Activated naive CD4-positive, alpha-beta T cell treated with Interleukin-2 at 50 U/mL for 16 hours (primary cell): ENCODE measurements at places on chromosomes 5 and 9.
A peak's percentile ranks its signal among the peaks of the same experiment; 100 is the strongest.

DNA sequence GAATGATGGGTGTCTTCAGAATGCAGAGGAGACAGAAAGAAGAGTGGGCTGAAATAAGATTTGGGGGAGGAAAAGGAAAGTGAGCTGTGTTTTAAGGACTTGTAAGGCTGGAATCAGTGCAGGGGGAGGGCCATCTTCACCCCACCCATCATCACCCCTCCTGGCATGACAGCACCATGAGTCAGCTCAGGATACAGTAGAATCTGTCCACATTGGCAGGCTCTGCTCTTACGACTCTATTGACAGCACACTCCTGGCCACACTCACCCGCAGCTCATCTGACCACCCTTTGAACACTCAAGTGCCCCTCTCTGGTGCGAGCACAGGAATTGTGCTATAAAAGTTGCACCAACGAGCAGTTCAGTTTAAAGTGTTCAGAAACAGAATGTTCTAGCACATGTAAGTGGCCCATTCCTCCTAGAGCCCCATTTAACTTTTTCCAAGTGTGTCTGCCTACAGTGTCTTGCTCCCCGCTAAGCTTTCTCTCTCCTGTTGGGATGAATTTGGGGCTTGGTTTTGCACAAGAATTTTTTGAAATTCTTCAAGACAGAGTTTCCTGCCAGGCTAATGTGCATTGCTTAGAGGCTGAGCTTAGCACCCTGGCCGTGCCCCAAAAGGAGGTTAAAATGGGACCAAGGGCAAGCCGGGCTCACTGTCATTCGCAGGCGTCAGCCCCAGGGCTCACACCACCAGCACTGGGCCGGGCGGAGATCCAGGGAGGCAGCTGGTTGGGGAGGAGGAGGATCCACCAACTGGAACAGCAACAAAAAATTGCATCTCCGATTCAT is 12.0 kb downstream of the ADRA1B start:
- no peak for DNase-seq

GRCh38 chr5:158286827-158287226 is 427.9 kb upstream of the CLINT1 start:
- no peak for DNase-seq

DNA sequence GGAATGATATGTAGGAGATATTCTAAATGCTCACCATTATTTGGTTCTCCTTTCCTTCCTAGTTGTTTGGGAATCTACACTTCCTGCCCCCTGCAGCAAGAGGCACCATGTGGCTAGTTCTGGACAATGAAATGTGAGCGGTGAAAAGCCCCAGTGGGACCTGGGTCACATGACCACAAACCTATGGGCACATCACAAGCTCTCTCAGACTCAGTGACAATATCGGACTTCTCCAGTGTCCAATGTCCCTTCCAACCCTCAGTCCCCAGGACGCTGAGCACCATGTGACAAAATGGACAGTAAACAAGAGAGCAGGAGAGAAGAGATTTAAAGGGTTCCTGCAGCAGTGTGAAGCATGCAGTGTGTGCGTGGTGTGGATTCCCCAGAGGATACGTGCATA is 44.6 kb upstream of the FOXE1 start:
- DNase-seq: no peak

DNA sequence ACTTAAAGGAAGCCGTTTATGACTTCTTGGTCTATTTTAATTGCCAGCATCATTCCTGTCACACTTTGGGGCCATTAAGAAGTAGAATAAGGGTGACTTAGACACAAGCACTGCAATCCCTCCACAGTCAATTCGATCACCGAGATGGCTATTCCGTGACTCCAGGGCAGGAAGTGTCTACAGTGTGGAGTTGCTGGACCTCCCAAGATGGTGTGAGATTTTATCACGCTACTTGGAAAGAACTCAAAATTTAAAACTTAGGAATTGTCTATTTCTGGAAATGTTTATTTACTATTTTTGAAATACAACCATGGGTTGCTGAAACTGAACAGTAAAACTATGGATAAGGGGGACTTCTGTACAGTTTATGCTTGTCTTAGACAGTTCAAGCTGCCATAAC is 6.2 kb downstream of the FBXL7 start:
- DNase-seq: no peak

- DNase-seq: no peak
Measured at GRCh38 chr5:135115591-135115990, 81.6 kb upstream of the PITX1 start.

- DNase-seq: no peak
Measured at GRCh38 chr5:104635227-104635626, 1072.6 kb upstream of the NUDT12 start.

GRCh38 chr5:72390836-72391235 is 70.7 kb downstream of the PTCD2 start:
- no peak for DNase-seq

- DNase-seq: no peak
Measured at GRCh38 chr9:119257592-119257991, 111.6 kb downstream of the BRINP1 start.

GRCh38 chr9:127903557-127904475 is 4.4 kb upstream of the ST6GALNAC6 start:
- DNase-seq: peak; percentile 74

DNA sequence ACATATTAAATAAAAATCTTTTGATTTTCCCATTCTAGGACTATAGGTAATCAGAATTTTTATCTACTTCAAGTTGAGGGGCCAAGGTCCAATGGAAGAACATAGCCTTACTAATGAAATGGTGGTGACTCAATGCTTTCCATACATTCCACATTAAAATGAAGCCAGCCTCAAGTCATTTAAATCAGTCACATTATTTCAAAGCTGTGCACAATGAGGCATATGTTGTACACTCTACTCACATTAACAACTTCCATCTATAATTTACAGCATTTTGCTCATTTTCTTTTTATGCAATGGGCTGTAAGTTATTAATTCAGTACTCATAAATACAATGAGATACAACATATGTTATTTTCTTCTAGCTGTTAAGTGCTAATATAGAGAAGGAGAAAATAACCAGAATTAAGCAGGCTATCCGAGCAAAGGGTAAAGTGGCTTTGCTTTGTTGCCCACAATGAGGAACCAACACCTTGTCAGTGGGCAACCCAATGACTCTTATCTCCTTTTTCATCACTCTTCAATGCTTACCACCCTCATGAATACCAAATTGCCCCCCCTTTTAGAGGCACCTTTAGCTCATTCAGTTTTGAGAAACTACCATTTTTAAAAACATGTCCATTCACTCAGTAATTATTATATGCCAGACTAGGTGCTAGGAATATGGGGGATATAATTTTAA is 52.4 kb downstream of the TTLL11 start:
- no peak for DNase-seq

- no peak for DNase-seq
Measured at GRCh38 chr5:154211641-154212390, 21.3 kb downstream of the GALNT10 start.

DNA sequence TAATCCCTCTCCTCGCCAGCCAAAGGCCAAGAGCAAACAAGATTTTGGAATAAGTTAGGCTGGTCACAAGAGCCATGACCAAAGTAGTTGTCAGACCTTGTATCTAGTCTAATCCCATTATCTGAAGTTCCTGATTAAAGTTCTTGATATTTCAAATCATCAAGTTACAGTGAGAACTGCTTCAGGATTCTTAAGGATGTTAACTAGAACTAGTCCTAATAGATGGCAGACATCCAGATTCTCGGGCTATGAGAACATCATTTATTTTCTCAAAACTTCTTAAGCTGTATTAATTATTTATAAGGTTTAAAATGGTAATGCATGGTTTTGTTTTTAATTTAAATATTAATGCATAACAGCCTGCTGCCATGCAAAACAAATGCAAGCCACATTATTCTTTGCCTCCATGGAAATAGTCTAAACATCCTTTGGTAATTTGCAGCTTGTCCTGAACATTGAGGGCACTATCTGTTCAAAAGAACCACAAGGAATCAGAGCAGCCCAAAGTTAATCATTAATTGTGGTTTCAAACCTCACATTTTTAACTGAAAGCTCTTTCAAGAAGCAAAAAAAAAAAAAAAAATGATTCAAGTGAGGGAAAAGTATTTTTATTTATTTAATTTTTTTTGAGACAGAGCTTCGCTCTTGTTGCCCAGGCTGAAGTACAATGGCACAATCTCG is 95.1 kb downstream of the TTC39B start:
- DNase-seq: no peak

- no peak for DNase-seq
Measured at GRCh38 chr9:3433066-3433465, 92.7 kb downstream of the RFX3 start.

GRCh38 chr9:131473198-131473885 is 29.4 kb upstream of the POMT1 start:
- DNase-seq: no peak
